ENCODE measurements at places on chromosomes 7 and 10. TPM values are rescaled to one million over a fixed set of nuclear protein-coding genes. Genes with fewer than 3 reads are reported as not detected.

DNA sequence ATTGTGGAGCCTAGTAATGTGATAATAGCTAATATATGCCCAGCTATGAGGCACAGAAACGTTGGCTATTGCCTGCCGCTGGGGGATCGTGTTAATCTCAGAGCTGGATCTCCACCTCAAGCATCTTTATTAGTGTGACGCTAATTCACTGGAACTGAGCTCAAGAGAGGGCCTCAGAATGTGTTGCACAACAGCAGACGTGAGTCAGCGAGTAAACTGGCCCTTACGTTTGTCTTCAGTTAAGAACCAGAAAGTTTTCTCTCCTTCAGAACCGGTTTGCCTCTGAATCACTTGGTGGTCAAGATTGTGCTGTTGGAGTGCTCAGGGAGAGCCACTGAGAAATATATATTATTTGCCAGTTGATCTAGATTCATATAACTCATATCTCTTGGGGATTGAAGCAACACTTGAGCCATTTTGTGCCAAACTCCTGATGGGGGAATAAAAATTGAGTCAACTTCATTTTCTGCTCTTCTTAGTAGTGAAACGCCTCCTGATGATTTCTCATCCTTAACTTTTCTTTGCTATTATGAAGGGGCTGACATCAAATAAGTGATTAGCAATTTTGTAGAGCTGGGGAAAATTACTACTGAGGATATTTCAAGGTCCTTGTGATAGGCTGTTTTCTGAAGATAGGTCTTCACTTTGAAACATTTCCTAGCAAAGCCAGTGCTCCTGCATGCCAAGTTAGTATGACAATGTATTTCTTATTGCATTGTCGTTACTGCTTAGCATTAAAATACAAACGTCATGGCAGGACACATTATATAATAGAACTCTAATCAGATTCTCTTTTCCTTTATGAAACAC lies 22.3 kb downstream of the BZW2 start:
- no peak for DNase-seq

- DNase-seq: no peak
Observed at GRCh38 chr7:91068136-91068795, 196.0 kb upstream of the FZD1 start.

DNA sequence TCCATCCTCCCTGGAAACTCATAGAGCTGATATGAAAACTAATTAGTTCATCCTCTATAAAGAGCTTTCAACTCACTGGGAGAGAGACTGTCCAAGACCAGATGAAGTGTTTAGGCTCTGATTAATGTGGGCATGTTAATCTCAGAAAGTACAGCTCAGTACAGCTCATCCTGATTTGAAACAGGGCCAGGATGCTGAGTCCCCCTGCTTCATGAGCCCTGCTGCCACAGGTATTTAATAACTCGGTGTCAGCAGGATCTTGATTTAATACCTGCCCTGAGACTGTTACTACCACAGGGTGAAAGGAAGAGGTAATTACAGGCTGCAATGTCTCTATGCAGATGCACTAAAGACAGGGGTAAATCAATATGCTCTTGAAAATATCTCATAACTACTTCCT lies 10.8 kb downstream of the LMOD2 start:
- no peak for DNase-seq

GAD2 gene
- polyA plus RNA-seq: 3.4 TPM

DNA sequence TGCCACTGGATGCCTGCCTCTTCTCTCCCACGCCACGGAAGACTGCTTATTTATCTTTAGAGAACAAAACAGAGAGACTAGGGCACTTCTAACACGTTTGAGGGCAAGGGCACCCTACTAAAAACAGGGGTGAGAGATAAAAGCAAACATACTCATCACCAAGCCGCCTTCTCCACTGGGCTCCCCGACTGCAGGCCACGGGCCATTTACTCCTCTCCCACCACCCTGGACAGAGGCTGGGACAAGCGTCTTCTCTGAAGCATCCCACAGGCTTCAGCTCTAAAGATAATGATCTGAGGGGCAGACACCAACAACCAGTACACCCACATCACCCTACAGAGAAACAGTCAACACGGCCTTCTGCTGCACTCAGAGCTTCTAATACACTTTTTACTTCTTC lies 78.7 kb downstream of the CYTH3 start:
- no peak for DNase-seq

ACTL6B gene
- not detected for polyA plus RNA-seq

All from renal pelvis (tissue), 12 donors.